Amniotic stem cell (primary cell): ENCODE measurements at places on chromosomes 3 and 15.
A peak's percentile ranks its signal among the peaks of the same experiment; 100 is the strongest.

- no peak for DNase-seq
These were observed 87.5 kb downstream of the RPL39L start for GRCh38 chr3:187051724-187052366.

DNA sequence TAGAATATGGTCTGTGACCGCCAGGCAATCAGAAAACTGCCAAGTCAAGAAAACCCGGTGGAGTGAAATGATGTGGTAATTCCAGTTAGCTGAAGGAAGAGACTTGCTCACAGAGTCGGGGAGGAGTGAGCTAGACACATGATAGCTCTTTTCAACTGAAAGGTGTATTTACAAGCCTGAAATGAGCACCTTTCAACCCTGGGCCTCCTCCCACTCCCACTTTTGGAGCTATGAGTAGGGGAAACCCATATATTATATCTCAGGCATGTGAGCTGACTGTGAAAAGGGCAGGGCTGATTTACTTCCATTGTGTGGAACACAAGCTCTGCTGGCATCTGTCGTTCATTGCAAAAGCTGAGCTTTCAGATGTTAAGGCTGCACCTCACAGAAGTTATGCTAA, 960.2 kb downstream of the TUSC7 start:
- no peak for DNase-seq

GRCh38 chr3:64895106-64895990, 207.5 kb upstream of the ADAMTS9 start:
- no peak for DNase-seq

- DNase-seq: no peak
These were observed 2.3 kb downstream of the MELTF start for GRCh38 chr3:197027151-197027895.

DNA sequence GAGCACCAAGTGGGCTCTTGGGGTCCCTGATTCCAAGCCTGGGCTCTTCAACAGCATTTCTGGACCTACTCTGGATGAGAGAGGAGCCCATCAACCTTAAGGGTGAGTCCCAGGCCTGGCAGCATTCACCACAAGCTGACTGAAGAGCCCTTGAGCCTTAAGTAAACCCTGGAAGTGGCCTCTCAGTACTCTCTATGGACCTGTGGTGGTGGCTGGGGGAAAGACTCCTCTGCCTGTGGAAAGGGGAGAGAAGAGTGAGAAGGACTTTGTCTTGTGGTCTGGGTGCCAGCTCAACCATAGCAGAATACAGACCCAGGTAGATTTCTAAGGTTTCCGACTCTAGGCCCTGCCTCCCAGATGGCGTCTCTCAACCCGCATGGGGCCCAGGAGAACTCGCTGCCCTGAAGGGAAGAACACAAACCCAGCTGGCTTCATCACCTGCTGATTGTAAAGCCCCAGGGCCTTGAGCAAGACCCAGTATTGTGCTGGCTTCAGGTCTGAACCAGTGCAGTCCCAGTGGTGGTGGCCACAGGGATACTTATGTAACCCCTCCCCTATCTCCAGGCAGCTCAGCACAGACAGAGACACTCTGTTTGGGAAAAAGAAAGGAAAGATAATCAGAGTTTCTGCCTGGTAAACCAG, 71.4 kb downstream of the TFDP2 start:
- DNase-seq: no peak

DNA sequence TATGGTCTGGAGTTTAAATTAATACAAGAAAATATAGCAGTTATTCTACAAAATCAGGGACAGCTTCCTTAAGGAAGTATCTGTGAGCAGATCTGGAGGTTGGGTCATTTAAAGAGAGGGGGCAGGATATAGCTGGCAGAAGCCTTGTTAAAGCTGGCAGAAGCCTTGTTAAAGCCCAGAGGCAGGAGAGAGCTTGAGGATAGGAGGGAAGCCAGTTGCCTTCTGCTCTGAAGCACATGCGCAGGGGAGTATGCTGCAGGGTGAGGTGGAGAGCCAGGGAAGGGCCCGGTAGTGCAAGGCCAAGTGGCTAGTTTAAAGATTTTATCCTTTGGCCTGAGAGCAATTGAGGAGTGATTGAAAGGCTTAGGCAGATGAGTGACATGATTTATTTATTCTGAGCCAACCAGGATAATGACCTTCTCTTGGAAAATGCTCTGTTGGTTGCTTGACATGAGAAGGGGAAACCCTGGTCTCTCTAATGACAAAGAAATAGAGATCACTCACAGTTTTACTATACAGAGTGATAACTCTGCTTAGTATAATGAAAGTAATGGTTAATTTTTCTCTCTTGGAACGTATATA, 3.9 kb downstream of the EAF1 start:
- no peak for DNase-seq

- DNase-seq: no peak
These were observed 10.5 kb upstream of the GADL1 start for GRCh38 chr3:30904996-30905395.

GRCh38 chr15:47717036-47717612, at the start of gene SEMA6D:
Gene SEMA6D (plus strand): TSS chr15:47717505. CDS start chr15:47759799, 42,294 bp downstream.
- peak; percentile 66 for DNase-seq

DNA sequence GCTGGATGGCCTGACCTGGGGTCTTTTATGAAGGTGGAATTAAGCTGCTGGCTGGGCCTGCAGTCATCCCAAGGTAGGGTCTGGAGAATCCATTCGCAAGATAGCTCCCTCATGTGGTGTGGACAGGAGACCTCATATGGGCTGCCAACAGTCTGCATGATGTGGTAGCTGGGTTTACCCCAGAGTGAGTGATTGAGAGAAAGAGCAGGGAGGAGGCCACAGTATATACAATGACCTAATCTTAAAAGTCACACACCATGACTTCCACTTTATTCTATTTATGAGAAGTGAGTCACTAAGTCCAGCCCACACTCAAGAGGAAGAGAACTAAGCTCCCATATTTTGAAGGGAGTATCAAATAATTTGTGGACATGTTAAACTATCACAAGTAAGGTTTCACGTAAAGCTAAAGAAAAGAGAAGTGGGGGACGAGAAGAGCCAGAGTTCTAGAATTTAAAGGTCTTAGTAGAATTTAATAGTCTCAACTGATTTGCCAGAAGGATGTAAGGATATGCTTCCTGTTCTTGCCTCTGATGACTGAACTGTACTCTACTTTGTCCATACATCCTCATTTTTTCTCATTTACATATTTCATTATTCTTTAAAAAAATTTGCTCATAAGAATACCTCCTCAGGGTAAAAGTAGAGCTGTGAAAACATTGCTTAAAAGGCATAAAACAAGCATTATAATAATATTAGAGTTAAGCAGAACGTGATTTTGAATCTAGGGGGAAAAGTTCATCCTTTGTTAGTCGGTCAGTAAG, 184.4 kb downstream of the PEX5L start:
- no peak for DNase-seq

DNA sequence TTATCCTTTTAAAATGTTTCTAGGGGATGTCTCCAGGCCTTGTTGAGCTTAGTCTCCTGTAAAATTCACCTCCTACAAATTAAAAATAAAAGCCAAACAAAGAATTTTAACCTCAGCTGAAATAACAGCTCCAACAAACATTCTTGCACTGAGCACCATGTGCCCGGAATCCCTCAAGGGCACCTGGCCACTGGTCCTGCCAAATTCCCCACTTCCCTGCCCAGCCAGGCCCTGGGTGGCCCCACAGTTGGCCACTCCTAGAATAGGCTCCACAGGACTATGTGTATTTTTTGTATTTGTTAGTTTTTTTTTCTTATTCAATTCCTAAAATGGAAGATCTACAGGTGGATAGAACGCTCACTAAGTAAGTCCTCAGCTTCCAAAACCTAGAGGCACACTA, 33.1 kb upstream of the PLA2G4E start:
- no peak for DNase-seq

GRCh38 chr3:138818185-138818860, 16.4 kb downstream of the PIK3CB start:
- DNase-seq: no peak

DNA sequence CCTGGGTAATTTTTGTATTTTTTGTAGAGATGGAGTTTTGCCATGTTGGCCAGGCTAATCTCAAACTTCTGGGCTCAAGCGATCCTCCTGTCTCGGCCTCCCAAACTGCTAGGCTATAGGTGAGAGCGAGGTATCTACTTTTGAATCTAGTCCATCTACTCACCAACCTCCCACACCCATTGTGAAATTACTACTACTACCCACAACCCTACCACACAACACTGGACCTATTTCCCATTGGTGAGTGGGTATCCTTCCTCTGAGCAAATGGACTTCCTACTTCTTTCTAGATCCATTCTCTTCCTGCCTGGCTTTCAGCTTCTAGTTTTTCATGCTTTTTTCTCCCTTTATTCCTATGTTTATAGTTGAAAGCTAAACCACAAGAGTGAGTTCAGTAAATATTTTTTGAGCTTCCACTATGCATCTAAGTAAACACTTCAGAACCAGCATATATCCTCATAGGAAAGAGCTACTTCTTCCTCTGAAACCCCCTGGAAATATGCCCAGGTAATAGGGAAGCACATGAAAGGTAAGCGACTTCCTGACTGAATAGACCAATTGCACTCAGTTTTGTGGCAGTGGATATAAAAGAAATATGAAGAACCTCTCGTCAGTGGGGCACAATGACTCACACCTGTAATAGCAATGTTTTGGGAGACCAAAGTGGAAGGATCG, 39.1 kb downstream of the MYO1E start:
- no peak for DNase-seq

DNA sequence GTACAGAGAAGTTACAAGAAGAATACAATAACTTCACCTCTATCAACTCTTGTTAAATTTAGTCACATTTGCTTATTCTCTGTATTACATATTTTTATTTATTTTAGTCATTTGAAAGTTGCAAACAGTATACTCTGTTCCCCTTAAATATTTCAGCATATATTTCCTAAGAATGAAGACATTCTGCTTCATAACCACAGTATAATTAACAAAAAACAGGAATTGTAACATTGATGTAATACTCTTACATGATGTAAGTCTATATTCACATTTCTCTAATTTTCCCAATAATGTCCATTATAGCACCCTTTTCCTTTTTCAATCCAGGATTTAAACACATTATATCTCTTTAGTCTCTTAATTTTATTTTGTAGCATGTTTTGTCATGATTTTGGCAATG, 112.0 kb downstream of the AKAP13 start:
- DNase-seq: no peak

DNA sequence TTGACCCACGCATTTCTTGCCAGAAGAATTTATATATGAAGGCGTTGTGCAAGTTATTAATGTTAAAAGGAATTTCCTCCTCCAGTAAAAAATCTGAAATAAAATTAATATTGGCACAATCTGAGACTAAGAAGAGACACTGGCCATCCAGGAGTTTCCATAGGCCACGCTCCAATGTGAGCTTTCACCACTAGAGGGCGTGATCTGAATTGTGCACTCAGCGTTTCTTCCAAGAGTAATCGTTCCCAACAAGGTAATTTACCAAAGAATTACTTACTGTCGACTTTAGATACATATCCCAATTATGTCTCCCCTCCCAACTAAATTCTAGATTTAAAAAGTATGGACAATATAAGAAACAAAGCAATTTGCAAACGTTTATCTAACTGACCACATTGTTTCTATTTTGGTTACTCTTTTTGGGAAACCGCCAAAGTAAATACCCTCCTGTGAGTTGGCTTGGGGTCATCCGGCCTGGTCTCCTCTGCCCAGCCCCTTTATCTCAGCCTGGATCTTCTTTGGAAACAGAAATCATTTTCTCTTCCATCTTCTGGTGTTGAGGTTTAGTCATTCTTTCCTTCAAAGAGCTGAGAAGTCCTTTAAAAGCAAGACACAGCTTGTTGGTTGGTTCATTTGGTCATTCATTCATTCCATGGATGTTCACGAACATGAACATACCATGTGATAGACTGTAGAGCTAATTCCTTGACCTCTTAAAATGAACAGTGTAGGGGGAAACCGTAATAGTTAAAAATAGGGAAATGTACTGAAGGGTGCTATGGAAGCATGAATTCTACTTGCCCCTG, 26.2 kb downstream of the POLR2M start:
- DNase-seq: no peak

DNA sequence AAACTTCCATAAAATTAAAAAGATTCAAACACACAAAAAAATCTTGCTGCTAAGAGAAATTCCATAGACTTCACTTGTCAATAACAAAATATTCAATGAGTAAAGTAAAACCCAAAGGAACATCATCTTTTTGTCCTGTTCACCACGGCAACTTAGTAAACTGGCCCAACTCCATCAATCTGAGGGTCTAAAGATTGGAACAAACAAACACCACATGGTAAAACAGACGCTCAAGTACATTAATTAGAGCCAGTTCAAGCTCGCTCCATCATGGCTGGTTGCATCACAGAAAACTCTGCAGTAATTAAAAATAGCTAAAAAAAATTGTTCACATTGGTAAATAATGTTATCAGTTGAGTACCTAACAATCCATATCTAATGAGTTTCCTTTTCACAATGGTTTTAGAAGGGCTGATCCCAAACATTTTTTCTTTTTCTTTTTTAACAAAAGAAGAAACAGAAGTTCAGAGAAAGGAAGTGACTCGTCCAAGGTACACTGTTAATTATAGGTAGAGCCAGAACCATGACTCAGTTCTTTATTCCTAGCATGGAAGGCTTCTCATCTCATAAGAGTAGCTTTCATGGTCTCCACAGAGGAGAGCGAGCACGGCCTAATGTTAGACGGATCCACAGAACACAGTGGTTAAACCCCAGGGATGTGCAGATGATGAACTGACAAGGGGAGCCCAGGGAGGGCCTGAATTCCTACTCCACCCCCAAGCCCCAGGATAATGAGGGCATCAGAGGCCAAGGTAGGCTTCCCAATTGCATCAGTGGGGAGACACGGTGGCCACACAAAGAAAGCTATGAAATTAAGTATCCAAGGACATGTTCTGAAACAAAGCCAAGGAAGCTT, 79.2 kb upstream of the ARHGEF3 start:
- DNase-seq: no peak

GRCh38 chr15:82810890-82811426, 1.5 kb downstream of the WHAMM start:
- DNase-seq: no peak

GRCh38 chr3:187963677-187964385, 190.1 kb upstream of the LPP start:
- no peak for DNase-seq

DNA sequence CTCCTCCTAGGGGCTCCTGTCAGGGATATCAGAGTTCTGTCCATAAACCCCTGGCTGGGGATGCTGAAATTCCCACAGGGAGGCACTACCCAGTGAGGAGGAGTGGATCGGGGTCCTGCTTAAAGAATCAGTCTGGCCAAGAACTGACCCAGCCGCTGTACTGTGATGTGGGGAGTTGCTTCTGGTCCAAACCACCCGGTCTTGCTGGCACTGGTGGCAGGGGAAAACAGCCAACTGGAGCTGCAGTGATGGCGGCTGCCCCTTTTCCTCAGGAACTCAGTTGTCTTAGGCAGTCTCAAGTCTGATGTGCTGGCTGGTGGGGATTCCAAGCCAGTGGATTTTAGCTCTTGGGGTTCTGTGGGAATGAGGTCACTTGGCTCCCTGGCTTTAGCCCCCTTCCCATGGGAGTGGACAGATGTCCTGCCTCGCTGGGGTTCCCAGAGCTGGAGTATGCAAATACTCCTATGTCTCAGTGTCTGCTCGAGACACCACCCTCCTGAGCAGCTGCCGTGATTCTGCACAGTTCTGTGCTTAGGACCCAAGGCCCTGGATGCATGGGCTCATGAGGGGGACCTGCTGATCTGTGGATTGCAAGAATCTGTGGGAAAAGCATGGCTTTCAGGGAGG, 97.1 kb downstream of the SLC25A26 start:
- DNase-seq: no peak

GRCh38 chr3:30768703-30769550, 125.5 kb downstream of the GADL1 start:
- peak; percentile 54 for DNase-seq

GRCh38 chr3:171875923-171876412, 32.8 kb downstream of the TMEM212 start:
- DNase-seq: no peak
